SW480 (cell line): ENCODE measurements at places on chromosomes 6 and 20.

DNA sequence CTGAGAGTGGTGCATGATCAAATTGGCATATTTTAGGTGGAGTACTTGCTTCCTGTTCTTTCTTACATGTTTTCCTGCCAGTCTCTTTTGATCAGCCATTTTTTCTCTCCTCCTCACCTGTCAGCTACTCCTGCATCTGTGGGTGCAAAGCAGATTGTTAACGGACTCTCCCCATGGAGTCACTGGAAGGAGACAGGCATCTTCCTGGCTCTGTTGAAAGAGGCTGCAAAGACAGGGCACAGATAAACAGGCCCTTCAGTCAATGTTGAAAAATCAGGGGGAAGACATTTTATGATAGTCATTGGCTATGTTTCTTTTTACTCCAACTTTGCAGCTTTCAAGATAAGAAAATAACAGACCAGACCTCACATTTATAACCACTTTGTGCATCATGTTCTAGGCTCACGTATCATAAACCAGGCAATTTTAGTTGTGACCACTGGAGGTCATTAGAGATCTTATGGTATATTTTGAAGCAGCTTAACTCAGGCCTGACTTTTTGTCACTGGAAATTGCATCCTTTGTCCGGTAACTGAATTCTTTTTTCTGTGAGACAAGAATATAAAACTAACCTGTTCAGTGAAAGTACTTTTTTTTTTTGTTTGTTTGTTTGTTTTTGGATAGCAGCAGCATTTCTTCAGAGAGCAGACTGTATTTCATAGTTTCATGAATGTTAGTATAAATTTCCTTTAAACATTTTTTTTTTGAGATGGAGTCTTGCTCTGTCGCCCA lies 20.1 kb downstream of the ECT2L start:
- DNase-seq = peak; percentile 64

DNA sequence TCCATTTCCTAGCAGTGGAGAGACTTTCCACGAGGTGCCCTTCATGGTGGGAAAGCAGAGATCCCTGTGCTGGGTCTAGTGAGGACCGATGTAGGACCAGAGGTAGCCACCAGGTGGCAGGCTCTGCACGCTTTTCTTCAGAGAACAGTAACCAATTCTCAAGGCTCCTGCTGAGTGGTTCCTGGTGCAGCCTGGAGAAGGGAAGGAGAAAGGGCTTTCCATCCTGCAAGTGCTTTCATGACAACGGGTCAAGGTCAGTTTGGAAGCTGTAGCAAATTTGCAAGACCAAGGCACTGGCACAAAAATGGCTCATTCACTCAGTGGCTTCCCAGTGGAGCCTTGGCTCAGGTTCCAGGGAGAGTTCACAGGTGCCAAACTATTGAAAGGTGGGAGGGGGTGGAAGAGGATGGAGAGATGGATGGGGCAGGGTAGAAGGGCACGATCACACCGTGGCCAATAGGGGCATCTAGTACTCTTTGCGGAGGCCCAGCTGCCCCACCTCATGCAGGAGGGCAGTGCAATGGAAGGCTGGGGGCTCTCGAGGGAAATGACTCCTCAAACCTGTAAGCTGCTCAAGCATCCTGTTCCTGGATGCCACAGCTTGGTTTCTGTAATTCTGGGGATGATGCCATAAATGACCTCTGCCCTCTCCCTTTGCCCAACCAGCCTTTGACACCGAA lies 25.5 kb upstream of the KCNK16 start:
- DNase-seq = peak; percentile 8

GRCh38 chr20:6576726-6577125 lies 190.8 kb upstream of the BMP2 start:
- DNase-seq = no peak

- no peak for DNase-seq
Measured at GRCh38 chr20:35899064-35899463, 55.2 kb downstream of the SCAND1 start.

GRCh38 chr6:145763742-145764141 lies 28.4 kb upstream of the EPM2A start:
- DNase-seq = no peak

GRCh38 chr20:40648210-40649072 lies 40.6 kb downstream of the MAFB start:
- no peak for DNase-seq

- no peak for DNase-seq
Measured at GRCh38 chr20:42938441-42939205, 251.1 kb downstream of the PTPRT start.

- no peak for DNase-seq
Measured at GRCh38 chr6:103326760-103327757, 1532.7 kb downstream of the HACE1 start.

DNA sequence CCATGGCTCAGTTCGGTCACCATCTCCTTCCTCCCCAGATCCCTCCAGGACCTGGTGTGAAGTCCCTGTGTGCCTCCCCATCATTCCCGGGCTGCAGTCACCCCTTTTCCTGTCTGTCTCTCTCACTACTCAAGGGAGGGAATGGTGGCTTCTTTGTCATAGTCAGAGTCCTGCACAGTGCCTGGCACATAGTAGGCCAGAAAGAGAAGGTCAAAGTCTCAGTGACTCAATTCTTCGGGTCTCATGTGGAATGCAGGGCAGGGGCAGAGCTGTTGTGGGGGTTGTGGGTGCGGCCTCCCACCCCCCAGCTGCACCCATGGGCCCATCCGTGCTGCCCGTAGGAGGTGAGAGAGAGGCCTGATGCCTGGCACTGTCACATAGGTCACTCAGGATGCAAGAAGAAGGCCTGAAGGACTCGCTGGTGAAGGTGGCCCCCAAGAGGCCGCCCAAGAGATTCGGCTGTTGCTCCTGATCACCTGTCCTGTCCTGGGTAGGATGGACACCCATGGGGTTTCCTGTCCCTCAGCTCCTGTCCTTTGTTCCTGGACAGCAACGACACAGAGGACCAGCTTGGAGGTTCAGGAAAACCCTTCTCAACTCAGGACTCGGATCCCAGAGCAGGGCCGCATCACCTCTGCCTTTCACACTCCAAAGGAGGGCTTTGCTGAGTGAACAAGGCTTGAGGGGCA lies 34.1 kb downstream of the RAB44 start:
- no peak for DNase-seq

- no peak for DNase-seq
Measured at GRCh38 chr20:8082989-8083388, 49.1 kb upstream of the PLCB1 start.

DNA sequence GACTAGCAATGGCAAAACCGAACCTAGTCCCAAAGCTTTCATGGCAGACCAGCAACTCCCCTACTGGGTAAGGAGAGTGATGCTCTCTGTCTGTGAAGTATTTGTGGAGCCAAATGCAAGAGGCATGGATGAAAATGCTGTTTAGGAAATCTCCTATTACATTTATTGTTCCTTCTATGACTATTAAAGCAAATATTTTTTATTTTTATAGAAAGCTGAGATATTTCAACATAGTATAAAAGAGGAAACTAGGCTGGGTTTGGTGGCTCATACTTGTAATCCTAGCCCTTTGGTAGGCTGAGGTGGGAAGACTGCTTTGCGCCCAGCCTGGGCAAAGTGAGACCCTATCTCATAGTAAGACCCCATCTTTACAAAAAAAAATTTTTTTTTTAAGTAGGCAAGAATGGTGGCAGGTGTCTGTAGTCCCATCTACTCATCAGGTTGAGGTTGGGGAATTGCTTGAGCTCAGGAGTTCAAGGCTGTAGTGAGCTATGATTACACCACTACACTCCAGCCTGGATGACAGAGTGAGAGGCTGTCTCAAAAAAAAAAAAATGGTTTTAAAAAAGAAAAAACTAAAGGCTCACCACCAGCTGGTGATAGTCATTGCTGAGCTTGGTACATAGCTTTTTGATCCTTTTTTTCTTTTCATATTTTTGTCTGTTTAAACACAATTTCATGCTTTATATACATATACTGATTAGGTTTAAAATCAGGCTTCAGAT lies 11.3 kb downstream of the KDM1B start:
- DNase-seq = no peak

GRCh38 chr6:84633771-84634170 lies 130.6 kb downstream of the TBX18 start:
- DNase-seq = no peak

GRCh38 chr6:134146268-134147033 lies 94.0 kb upstream of the SLC2A12 start:
- DNase-seq = no peak

DNA sequence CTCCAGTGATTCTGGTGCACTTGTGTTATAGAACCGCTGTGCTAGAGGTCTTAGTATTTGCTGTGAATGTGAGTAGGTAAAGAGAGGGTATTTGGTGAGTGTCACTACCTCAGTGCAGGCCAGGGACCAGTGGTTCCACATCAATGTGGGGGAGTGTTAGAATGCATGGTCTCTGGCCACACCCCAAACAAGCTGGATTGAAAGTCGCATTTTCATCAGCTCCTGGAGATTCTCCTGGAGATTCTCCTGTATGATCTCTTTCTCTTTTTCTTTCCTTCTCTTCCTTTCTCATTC lies 26.8 kb upstream of the BCAS1 start:
- DNase-seq = no peak

DNA sequence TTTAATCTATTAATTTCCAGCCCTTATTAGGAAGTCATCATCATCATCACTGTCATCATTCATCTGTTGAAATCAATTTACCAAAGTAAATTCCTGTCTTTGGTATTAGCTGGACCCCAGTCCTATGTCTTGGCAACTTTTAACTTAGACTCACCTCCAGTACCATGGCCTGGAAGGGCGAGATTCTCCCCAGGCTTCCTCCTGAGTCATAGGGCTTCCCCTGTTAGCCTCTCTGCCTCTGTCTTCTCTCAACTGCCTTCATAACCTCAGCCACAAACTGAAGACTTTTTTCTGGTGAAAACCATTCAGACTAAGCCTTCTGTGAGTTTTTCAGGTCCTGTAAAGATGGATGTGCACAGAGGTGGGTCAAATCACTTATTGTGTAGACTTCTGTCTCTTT lies 95.0 kb downstream of the NKAIN2 start:
- no peak for DNase-seq

- no peak for DNase-seq
Measured at GRCh38 chr6:113451049-113451448, 406.1 kb upstream of the MARCKS start.

DNA sequence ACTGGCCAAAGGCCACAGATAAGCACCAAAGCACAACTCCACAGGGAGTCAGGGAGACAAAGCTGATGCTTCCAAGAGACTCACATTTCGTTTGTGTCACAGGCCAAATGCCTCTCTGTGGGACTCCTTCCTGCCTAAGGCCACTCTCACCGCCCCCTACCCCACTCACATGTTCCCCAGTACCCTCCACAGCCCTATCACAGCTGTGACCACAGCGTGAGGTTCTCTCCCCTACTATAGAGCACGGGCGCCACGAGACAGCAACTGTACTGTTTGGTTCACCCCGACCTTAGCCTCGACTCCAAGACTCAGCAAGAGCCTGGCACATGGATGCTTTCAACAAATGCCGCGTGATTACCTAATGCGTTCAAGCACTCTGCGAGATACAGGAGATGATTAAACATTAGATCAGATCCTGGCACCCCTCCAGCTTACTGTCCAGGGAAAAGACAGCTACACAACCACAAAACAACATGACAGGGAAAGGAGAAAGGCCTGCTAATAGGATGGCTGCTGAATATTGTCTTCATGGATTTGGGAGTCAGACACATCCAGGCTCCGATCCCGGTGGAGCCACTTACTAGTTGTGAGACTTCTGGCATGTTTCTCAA lies 105.5 kb downstream of the AGPAT4 start:
- no peak for DNase-seq

GRCh38 chr6:121523628-121524027 lies 88.2 kb downstream of the GJA1 start:
- DNase-seq = no peak

DNA sequence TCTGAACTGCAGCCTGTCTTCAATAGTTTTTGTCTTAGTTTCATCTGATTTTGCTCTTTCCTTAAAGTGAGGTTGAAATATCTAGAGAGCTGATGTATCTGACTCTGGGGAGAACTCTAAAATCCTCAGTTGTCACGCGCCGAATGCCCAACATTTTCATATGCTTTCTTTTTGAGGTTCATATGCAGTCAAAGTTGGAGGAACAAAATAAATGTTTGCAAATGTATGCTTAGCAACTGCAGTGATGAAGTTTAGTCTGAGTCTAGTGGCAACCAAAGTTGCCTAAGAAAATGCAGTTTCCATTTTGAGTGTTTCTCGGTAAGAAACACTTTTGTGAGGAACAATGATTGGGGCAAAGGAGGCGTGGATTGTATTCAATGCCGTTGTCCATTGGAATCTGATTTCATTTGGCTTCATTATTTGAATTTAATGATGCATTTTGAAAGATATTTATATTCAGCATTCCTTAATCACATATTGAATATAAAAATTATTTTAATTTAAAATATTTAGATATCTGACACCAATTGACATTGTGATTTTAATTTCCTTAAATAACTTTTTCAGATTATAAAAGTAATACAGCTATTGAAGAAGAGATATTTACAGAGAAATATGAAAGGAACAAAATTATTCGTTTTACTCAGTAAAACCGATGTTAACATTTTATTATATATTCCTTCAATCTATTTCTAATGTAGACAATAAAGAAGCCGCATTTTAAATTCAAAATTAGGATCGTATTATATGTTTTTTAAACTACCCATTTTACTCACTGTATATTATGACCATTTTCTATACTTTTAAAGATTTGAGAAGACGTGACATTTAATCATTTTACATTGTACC lies 122.0 kb downstream of the PLEKHG1 start:
- DNase-seq = no peak

DNA sequence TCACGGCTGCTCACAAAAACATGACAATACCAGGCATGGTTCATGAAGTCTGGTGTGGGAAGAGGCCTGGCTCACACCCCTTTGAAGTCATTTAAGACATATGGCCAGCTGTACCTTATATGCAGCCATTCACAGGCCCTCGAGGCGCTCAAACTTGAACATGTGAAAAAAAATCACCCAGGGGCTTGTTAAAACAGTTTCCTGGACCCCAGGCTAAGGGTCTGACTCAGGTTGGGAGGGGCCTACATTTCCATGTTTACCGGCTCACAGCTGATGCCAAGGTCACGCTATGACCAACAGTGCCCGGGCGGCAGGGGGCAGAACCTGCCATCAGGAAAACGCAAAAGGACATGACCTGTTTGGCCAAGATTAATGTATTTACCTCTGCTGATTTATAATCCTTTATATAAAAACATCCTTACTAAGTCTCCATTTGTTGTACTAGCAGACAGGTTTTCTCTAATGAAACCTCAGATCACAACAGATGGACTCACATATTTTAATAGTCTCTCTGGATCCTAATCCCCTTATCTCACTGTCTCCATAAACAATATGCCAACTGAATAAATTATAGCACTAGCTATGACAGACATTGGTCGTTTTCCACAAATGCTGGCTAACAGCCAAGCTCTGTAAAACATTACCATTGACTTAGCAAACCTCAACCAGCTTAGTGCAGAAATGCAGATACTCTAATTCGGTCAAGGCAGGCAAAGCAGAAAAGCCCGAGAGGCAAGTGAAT lies 19.9 kb downstream of the EZR start:
- DNase-seq = peak; percentile 41

- DNase-seq = no peak
Measured at GRCh38 chr6:167799033-167799821, 27.5 kb upstream of the AFDN start.

DNA sequence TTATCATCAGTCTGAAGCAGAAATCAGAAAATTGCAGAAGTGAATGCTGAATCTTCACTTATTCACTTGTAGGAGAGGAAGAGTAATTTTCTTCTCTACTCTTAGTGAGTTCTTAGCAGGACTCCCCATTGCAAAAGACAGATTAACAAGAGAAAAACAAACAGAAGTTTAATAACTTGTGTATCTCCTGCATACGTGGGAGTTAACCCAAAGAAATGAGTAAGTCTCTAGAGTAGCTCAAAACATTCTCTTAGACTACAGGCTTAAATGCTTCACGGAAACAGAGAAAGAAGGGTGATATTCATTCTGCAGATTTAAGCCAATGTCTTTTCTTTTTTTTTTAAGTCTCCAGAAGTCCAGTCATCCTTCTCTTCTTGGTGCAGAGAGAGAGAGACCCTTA lies 97.9 kb upstream of the TMEM181 start:
- DNase-seq = no peak
